ENCODE measurements at places on chromosomes 12 and 14.

- no peak for DNase-seq
Observed at GRCh38 chr14:95664066-95664465, 22.2 kb upstream of the TCL1B start.

GRCh38 chr12:79665212-79665887 is 25.4 kb downstream of the PAWR start:
- no peak for DNase-seq

DNA sequence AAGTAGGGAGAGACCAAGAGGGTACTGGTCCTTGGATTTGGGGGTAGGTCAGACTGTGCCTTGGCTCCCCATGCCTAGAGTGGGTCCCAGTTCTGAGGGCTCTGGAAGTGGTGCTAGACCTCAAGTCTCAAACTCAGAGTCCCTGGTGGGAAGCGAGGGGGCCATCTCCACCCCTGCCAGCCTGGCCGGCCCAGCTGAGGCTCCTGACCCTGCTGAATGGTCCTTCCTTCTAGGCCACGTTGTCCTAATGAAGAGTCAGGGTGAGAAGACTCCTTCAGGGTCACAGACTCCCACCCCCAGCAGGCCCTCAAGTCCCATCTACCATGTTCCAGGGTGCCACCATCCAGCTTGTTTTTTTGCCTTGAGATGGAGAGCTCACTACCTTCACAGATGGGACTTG is 12.9 kb downstream of the SERPINA6 start:
- DNase-seq = no peak

DNA sequence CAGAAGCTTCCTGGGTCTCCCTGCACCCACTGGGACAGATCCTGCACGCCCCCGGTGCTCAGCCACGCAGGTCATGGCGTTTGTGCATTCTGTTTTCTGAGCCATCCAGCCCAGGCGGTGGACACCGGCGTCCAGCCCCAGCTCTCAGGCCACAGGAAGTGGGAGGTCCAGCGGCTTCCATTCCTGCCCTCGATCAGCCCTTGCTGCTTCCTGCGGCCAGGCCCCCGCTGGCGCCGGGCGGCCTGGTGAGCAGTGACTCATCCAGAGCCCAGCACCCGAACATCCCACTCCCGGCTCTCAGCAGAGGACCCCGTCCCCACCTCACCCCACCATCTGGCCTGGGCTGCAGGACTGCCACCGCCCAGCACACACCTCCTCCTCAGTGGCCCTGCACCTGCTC is 18.0 kb upstream of the NUDT14 start:
- DNase-seq = no peak

- peak; percentile 83 for DNase-seq
Observed at GRCh38 chr12:913919-914698, 35.4 kb downstream of the RAD52 start.

GRCh38 chr12:116454950-116455447 is 104.2 kb upstream of the MAP1LC3B2 start:
- peak; percentile 98 for DNase-seq

DNA sequence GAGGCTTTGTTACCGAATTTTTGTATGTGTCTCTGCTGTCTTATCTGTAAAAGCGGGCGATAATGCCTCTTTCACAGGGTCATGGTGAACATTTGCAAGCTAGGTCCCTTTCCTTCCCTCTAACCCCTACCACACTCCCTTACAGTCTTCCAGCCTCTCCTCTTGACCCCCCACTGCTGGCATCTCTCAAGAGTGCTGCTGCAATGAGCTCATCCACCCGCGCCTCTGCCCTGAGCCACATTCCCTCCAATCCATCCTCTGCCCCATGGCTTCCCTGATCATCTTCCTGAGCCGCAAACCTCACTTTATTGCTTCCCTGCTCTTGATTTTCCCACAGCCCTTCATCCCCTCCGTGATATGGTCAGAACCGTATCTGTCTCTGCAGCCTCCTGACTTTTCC is 343.6 kb downstream of the BCL11B start:
- no peak for DNase-seq

DNA sequence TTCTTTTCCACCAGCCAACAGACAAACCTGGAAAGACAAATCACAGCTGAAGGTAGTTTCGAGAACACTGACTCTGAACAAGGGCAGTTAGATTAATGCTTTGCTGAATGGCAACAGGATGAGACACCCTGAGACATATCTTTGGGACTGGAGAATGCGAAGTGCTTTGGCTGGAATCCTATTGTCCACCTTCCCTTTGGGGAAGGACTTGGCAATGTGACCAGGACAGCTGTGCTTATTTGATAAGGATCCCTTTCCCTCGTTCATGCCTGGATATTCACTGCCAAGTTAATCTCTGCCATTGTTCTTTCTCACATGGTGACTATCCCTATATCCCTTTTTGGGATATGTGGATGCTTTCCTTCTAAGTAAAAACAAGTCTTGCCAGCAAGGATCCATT is 537.1 kb upstream of the SEL1L start:
- no peak for DNase-seq

GRCh38 chr14:54935958-54936357 is 33.3 kb upstream of the GCH1 start:
- peak; percentile 48 for DNase-seq

DNA sequence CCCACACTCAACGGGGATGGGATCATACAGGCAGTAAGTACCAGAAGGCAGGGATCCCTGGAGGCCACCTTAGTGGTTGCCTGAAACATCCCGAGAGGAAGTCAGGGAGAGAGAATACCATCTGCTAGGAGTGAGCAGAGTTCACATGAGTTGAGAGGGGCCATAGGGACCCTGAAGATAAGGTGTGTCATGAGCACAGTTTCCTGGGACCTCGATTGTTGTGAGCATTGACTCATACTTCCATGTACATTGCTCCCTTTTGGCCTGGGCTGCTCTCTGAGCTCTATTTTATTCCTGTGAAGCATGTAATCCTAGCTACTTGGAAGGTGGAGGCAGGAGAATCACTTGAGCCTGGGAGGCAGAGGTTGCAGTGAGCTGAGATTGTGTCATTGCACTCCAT is 120.5 kb downstream of the TBC1D30 start:
- DNase-seq = no peak

DNA sequence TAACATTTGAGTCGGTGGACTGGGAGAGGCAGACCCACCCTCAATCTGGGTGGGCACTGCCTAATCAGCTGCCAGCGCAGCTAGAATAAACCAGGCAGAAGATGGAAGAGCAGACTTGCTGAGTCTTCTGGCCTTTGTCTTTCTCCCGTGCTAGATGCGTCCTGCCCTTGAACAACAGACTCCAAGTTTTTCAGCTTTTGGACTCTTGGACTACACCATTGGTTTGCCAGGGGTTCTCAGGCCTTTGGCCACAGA is 27.2 kb upstream of the DNM1L start:
- no peak for DNase-seq

DNA sequence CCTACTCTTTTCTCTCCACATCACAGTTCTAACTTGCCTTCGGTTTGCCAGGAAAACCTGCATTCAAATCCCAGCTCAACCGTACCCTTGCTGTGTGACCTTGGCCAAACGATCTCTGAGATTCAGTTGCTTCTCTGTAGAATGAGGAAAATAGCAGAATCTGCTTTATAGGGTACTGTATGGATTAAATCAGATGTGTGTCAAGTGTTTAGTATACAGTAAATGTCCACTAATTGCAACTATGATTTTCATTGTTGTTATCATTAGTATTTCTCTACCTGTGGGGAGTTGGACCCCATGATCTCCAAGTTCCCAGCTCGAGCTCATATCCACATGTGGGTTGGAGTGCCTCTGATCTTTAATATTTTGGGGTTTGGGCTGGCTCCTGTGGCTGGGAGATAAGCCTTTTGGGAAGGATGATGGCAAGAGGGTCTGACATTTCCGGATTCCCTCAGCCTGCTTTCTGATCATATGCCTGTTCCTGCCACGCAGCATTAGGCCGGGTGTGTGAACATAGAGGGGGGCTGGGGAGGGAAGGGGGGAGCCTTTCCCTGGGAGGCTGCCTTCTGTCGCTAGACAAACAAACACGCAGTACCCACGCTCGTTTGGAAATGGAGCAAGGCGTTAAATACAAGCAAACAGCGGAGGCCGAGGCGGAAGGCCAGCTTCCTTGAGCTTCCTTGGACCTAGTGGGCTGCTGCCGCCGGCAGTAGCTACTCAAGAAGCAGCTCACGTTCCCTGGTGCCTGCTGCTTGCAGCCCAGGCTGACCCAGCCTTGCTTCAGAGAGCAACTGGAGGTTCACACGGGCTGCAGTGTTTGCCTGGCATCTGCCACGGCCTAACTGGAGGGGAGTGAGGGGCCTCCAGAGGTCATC is 213.5 kb upstream of the LHX5 start:
- DNase-seq = no peak

DNA sequence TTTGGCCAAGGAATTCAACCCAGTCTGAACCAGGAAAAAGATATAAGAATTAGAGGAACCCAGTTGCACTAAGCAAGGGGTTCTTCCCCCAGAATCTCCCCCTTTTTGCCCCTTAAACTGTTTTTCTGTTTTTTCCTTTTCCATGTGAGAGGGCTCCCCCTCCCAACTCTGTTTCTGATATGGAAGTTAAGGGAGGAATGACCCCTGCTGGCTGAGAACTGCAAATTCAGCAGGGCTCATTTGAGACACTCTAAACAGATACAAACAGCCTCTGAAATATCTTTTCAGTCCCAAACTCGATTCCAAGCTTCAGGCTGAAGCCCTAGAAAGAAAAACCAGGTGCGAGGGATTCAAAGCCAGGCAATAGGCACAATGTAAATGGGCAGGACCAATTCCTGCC is 132.7 kb downstream of the SLC41A2 start:
- DNase-seq = no peak

DNA sequence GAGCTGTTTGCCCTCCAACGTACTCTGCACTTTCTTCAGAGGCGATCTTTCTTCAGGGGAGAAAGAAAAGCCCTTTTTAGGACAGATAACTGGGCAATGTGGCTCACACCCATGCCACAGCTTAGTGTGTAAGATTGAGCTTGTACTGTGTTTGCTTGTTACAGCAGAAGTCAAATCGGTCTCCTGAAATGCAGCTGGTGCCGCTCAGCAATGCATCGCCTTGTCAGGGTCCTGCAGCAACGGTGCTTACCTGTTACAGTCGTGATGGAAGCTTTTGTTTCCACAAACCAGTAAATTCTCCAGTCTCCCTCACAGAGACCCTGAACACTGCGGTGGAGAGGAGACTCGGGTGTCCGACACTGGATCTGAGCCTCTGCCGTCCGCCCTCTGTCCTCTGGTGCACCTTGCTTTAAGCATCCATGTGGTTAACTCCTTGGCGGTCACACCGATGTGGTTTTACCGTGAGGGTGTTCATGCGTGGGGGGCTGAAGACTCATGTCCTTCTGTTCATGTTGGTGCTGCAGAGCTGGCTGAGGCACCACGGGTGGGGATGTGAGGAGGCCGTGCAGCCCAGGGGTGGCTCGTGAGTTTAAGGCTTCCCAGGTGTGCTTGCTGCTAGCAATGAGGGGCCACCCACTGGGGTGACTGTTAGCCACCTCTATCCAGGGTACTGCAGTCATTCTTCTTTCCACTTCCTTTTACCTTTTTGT is 47.3 kb downstream of the FBXL14 start:
- DNase-seq = no peak

DNA sequence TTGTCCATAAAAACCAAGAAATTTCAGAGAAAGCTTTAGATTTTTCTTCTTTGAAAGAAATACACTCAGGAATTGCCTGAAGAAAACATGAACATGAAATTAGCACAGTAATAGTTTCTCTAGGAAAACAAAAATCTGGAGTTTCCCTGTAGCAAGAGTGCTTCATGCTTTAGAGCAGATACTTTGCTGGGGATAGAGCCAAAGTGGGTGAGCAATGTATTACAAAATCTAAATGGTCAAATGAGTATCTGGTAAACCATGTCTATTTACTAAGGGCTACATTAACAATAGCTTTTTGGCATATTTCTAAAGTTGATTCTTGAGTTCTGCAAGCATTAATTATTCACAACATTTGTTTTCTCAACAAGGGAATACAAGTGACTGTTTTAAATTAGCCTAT is 26.2 kb downstream of the AVPR1A start:
- DNase-seq = no peak

DNA sequence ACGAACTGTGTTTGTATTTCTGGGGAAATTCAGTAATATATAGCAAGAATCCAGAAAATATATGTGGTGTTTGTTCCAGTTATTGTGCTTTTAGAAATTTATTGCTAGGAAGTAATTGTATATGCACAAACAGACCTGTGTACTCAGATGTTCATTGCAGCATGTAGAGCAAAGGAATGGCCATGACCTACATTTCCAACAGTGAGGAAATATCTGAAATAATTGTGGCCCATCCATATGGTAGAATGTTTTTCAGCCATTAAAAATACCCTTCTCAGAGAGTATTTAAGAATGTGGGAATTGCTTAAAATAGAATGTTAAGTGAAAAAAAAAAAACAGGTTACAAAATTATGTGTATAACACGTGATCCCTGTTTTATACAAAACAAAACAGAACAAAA is 77.3 kb downstream of the TMX1 start:
- DNase-seq = peak; percentile 76

DNA sequence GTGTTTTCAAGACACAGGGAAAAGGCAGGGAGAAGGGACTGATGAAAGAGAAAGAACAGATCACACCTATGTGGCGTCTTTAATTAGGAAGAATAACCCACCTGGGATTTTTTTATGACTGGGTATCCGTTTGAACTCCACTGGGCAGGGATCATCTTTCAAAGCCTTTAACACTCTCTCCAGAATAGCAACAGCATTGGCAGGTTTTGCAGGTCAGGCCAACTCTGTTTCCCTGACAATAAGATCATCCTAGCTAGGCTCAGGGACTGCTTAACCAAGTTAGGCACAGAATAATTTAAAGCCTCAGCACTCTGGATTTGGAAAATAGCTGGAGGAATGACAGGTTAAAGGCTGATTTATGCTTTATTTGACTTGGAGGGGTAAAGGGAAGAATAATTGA is 117.6 kb downstream of the SUDS3 start:
- DNase-seq = no peak

DNA sequence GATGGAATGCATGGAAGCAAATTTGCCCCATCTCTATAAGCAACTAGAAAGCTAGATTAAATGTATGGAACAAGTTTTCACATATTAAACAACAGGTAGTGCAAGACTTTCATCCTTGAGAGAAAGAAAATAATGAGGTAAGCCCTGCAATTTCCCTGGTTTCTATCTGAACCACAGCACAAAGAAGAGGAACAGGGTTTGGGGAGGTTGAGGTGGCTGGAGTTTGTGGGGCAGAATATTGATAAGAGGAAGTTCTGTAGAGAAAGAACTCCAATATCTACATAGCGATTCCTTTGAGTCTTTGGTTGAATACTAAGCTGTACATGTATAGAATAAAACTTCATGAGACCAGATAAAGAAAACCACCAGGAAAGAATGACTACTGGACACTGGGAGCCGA is 96.3 kb upstream of the CCND2 start:
- no peak for DNase-seq

Data from fibroblast of skin of right biceps (primary cell).